Kidney glomerular epithelial cell (primary cell): ENCODE measurements at places on chromosomes 1 and 21.

DNA sequence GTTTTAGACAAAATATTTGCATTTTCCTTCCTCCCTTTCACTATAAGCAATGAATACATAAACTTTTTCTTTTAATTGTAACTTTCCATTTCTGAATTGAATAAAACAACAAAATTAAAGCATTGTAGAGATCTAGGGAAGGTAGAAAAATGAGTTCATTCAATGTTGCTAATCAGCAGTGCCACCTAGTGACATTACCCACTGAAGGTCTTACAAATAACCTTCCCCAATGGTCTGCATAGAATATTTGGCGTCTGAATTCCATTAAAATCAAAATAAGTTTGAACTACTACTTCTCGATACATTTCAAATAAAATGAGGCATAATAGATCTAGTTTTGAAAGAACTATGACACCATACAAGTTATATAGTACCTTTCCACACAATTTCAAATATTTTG lies 19.6 kb downstream of the FH start:
- peak; percentile 13 for DNase-seq

DNA sequence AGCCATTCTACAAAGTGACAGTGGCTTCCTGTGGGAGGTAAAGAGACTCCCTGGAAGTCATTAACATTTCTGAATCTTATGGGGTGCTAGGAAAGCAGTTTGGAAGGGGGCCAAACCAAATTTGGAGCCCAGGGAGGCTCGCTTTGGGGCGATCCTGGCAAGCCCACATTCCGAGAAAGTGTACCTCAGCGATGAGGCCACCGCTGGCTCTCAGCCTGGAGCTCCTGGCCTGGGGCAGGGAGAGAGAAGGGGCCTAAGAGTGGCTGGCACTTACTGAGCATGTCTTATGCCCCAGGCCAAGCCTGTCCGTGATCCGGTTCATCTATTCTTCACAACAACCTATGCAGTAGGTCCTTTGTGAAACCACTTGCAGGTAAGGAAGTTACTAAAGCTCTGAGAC lies 98.8 kb downstream of the CCDC185 start:
- no peak for DNase-seq

GRCh38 chr1:241447031-241447644 lies 72.4 kb downstream of the FH start:
- no peak for DNase-seq

GRCh38 chr1:25731626-25732370 lies 68.2 kb upstream of the SELENON start:
- DNase-seq = no peak

DNA sequence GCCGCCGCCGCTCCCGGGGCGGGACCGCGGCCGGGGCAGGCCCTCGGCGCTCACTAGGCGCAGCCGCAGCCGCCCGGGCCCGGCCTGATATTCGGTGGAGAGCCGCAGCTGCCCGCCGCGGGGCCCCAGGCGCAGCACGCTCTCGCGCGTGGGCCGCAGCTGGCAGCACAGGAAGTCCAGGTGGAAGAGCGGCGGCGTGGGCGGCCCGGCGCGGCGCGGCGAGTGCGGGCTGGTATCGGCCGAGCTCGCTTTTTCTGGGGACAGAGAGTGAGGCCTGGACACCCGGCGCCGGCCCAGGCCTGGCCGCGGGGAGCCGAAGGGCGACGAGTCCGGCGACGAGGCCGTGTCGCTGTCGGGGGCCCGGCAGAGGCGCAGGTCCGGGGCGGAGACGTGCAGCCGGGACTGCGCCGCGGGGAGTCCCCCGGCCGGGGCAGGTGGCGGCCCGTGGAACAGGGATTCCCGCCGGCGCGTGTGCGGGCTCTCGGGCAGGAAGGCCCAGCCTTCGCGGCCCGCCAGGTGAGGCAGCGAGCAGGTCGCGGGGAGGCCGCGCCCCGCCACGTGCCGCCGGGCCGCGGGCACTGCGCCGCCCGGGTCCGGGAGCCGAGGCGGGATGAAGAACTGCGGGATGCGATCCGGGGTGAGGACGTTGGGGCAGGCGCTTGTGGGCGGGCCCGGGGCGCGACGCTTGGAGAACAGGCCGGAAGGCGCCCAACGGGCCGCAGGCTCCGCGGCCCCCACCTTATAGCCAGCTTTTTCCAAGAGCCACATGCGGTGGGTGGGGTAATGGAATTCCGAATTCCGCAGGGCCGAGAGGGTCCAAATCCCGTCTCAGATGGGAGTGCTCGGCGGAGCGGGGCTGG lies 1.2 kb downstream of the C2CD4D start:
- DNase-seq = no peak

GRCh38 chr1:119353836-119354235 lies 14.7 kb upstream of the HAO2 start:
- DNase-seq = no peak

DNA sequence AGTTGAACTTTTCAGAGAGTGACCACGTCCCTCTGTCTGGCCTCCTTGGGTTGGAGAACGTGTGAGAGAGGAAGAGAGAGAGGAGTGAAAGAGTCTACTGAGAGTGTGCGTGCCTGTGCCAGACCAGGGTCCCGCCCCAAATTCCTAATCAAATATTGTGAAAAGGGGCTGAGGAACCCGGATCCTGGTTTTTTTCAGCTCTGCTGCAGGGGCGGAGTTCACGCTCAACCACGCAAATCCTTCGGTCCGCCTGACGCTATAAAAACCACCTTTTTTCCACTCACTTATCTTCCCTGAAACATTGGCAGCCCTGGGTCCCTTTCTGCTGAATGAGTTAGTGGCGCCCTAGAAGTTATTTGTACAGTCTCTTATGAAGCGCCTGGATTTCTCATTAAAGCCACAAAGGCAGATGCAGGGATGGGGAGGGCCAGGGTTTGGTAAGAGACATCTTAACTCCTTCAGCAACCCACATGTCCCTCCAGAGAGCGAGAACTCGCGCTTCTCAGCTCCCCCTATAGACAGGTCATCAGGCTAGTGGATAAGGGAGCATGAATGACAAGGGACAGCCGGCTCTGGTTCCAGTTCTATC lies at the start of gene FMOD:
Gene FMOD (minus strand): TSS at position 86 of the 589 bp plus-strand sequence. CDS start 2,852 bp downstream, outside the sequence.
- DNase-seq = no peak

- DNase-seq = peak; percentile 17
These were observed 17.4 kb downstream of the TNFRSF1B start for GRCh38 chr1:12184008-12184681.

GRCh38 chr1:2441746-2442145 lies 29.4 kb upstream of the PEX10 start:
- DNase-seq = no peak

- no peak for DNase-seq
These were observed 263.1 kb upstream of the CHRM3 start for GRCh38 chr1:239123260-239123659.

- no peak for DNase-seq
These were observed 312.5 kb upstream of the DUSP10 start for GRCh38 chr1:222054416-222054815.

DNA sequence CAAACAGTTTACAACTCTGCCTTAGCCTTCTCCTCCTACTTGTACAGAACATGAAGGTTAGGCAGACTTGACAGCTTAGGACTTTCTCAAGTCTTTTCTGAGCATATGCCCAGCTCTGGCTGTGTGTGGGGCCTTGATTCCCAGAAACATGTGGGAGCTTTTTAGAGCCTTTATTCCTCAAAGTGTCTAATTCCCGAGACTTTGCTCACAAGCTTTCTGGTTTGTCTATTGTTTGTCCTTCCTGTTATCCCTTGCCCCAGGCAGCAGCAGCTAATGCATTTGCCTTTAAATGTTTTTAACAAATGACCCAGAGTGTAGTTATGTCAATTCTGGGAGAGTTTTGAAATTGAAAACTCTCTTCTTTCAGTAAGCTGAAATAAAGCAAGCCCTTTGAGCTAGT lies 29.2 kb downstream of the ST7L start:
- no peak for DNase-seq

DNA sequence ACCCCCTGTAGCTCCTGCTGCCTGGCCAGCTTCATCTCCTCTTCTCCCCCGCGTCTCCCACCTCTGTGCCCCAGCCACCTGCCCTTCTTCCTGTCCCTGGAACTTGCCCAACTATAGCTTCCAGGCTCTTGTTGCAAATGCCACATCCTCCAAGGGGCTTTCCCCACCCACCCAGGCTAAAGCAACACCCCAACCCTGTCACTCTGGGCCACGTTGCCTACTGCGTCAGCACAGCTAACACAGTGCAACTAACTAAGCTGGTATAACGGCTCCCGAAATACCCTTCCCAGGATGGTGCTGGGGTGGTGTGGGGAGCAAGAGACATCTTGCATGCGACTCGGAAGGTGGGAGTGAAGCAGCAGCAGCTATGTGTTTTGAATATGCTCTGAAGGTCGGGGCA lies 19.7 kb downstream of the CAMK2N1 start:
- DNase-seq = no peak

- no peak for DNase-seq
These were observed 6.1 kb upstream of the PSEN2 start for GRCh38 chr1:226864311-226864710.

DNA sequence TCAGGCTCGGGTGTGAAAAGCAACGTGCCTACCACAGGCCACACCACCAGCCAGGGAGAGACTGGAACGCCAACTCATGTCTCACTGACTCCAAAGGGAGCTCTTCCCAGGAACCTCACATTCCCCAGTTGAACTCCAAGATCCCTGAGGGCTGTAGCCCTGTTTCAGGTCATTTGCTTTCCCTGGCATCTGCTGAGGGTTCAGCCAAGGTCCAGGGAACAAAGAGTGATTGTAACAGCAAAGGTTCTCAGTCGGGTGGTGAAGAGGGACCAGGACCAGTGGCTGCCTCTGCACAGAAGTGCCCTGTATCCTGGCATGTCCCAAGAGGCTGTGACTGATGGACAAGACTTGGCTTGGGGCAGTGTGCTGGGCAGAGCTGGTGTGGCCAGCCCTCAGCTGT lies 42.8 kb downstream of the GRIK3 start:
- no peak for DNase-seq

- DNase-seq = no peak
These were observed 142.9 kb upstream of the ATP1B1 start for GRCh38 chr1:168963601-168964000.

- DNase-seq = no peak
These were observed 43.0 kb upstream of the TRIM67 start for GRCh38 chr1:231118704-231119453.
